ENCODE measurements at places on chromosomes 4 and X.

GRCh38 chr4:141705747-141706377 is 69.5 kb downstream of the IL15 start:
- no peak for DNase-seq

- DNase-seq = no peak
Measured at GRCh38 chrX:55029291-55029690, 1.5 kb downstream of the ALAS2 start.

GRCh38 chrX:35826503-35826902 is 28.4 kb downstream of the MAGEB16 start:
- no peak for DNase-seq

- DNase-seq = no peak
Measured at GRCh38 chr4:80340036-80340435, 4.5 kb downstream of the CFAP299 start.

- no peak for DNase-seq
Measured at GRCh38 chr4:133483600-133484246, 334.6 kb downstream of the PCDH10 start.

- no peak for DNase-seq
Measured at GRCh38 chrX:72273718-72274117, 3.3 kb downstream of the RPS4X start.

DNA sequence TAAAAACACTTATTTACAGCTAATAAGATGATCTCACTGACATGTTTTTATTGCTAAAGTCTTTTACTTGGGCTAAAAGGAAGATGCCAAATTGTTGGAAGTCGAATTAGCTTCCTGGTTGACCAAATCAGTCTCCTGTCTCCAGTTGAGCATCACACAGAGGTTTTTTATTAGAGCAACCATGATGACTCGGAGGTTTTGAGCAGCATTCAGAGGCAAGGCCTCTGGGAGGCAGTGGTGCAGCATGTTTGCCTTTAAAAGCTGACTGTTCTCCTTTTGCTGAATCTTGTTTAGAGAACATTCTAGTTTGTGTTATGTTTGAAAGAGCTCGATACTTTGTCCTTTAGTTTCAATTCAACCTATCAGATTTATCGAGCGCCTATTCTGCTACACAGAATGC is 2.1 kb downstream of the UCHL1 start:
- no peak for DNase-seq

GRCh38 chrX:44143061-44143602 is 169.9 kb upstream of the NDP start:
- DNase-seq = no peak

- no peak for DNase-seq
Measured at GRCh38 chr4:145097331-145097820, 620 bp downstream of the ANAPC10 start.

- no peak for DNase-seq
Measured at GRCh38 chrX:129959493-129959832, 23.0 kb upstream of the BCORL1 start.

GRCh38 chr4:25088093-25088952 is 57.6 kb upstream of the LGI2 start:
- no peak for DNase-seq

- DNase-seq = no peak
Measured at GRCh38 chr4:102869569-102870197, 891 bp downstream of the CISD2 start.

GRCh38 chrX:10519278-10519677 is 101.1 kb downstream of the MID1 start:
- DNase-seq = no peak

- DNase-seq = no peak
Measured at GRCh38 chrX:17120816-17121215, 174.4 kb downstream of the REPS2 start.

- DNase-seq = no peak
Measured at GRCh38 chr4:140115140-140115539, 38.8 kb downstream of the MAML3 start.

DNA sequence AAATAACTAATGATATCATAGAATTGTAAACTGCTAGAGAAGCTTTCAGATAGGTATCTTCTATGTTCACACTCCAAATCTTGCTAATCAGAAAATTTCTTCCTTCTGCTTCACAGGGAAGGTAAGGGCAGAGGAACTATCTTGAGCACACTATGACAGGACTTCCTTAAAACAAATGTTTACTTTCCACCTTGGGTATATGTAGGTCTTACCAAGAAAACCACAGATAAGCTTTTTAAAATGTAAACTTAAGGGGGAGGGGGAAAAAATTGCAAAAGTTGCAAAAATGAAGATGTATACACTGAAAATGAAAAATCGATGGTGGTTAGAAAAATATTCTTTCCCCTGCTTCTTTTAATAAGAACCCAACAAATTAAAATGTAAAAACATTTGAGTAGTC is 30.9 kb downstream of the YTHDC1 start:
- DNase-seq = no peak

- no peak for DNase-seq
Measured at GRCh38 chr4:154720618-154721267, 23.1 kb upstream of the LRAT start.

- no peak for DNase-seq
Measured at GRCh38 chr4:83837614-83838308, 301.9 kb downstream of the GPAT3 start.

GRCh38 chr4:66340286-66340893 is 670.1 kb upstream of the EPHA5 start:
- DNase-seq = no peak

DNA sequence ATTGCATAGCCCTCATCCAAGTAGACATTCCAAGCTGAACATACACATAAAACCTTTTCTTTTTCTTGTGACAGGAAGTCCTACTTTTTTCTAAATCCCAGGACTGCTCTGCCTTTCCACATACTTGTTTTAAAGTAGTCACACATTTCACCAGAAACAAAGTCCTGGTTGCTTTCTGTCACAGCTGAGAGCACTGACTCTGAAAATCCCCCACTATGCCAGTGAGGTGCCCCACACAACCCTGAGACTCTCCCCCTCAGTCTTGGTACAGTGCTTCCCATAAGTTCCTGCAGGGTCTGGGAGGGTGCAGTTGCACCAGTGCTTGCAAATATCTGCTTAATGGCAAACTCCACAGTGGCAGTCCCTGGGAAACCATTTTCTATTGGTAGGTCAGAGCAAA is 84.2 kb downstream of the DCHS2 start:
- no peak for DNase-seq

All from activated CD8-positive, alpha-beta memory T cell treated with anti-CD3 and anti-CD28 coated beads for 1 hour (primary cell).